Smooth muscle cell of the umbilical artery (primary cell): ENCODE measurements at places on chromosomes 3 and 15. TPM values are rescaled to one million over a fixed set of nuclear protein-coding genes. Genes with fewer than 3 reads are reported as not detected.

Gene TMEM202
- total RNA-seq, result not detected in 2 replicates

Gene APBA2
- total RNA-seq, result 40.4 and 42.1 TPM in 2 replicates

Gene PFKFB4
- 44.6 and 46.0 TPM in 2 replicates for total RNA-seq

Gene CASR
- not detected in 2 replicates for total RNA-seq

Gene PRRT3
- 2.4 and 3.0 TPM in 2 replicates for total RNA-seq

Gene ZWILCH
- total RNA-seq, result 5.6 and 18.5 TPM in 2 replicates

Gene FBXO40
- total RNA-seq, result not detected in 2 replicates

Gene TBC1D23
- total RNA-seq, result 86.7 and 98.6 TPM in 2 replicates

Gene ALDH1A2
- 0.30 TPM in 1 of 2 replicates, not detected in the other for total RNA-seq

Gene STRC
- 0.09 and 0.30 TPM in 2 replicates for total RNA-seq
